AG08396 (cell line): ENCODE measurements at places on chromosomes 12 and 14.

DNA sequence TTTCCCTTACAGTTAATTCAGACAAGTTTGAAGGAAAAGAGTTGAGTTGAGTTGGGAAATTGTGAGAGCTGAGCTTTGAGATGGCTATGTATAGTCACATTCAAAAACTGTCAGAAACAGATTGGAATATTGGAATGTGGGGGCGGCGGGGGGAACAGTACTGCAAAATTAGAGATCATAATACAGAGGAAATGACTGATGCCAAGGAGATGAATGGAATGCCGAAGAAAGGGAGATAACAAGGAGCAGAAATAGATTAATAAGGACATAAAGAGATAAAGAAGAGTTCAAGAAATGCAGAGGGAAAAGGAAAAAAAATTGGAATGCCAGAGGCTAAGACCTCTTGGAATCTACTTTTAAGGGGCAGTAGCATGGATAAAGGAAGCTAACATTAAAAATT lies 3.2 kb upstream of the OR4K5 start:
- DNase-seq = no peak

DNA sequence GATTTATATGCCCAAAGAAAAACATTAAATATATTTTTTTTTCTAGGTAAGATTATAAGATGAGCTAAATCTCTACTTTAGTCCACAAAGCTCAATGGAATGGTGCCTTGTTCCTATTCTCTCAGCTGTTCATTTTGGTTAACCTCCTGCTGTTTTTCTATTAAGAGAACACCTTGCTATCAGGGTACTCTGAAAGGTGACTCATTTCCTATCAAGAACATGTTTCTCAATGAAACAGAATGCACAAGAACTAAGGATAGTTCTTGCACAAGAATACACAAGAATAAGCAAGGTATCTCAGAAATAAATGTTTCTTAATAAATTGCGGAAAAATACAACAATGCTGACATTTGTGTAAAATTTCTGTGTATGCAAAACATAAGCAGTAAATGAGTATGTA lies 14.1 kb downstream of the ABCD2 start:
- DNase-seq = no peak

- peak; percentile 12 for DNase-seq
These were observed 104.2 kb downstream of the ST8SIA1 start for GRCh38 chr12:22230280-22230794.

DNA sequence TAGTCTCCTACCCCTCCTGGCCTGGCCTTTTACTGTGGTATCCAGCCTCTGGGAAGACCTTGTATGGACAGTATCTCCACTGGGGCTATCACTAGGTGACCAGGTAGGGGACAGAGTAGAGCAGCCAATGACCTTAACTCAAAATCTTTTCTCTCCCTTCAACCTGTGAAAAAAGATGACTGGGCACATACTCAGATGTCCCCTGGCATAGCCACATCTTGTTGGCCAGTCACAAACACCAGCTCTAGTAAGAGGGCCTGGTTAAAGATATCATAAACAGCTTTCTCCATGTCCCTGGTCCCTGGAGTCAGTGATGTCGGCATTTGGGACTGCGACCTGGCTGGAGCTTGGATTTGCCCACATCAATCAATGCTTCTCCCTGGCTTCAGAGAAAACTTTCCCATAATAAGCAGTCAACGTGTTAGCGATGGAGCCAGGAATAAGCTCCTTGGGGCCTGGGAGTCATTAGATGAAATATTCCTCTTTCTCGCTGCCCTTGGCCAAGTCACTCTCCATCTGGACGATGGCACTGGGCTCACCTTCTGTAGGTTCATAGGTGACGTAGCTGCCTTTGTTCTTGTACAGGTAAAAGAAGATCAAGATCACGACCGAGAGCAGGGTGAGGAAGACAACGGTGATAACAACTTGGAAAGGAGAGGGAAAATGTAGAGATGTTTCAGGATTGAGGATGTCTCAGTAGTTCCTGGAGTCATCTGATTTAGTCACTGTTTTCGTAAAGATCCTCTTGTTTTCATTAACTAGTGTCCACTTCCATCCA lies 7.0 kb downstream of the DAZAP2 start:
- DNase-seq = no peak

GRCh38 chr12:52692254-52692653 lies 11.1 kb downstream of the KRT77 start:
- DNase-seq = no peak

DNA sequence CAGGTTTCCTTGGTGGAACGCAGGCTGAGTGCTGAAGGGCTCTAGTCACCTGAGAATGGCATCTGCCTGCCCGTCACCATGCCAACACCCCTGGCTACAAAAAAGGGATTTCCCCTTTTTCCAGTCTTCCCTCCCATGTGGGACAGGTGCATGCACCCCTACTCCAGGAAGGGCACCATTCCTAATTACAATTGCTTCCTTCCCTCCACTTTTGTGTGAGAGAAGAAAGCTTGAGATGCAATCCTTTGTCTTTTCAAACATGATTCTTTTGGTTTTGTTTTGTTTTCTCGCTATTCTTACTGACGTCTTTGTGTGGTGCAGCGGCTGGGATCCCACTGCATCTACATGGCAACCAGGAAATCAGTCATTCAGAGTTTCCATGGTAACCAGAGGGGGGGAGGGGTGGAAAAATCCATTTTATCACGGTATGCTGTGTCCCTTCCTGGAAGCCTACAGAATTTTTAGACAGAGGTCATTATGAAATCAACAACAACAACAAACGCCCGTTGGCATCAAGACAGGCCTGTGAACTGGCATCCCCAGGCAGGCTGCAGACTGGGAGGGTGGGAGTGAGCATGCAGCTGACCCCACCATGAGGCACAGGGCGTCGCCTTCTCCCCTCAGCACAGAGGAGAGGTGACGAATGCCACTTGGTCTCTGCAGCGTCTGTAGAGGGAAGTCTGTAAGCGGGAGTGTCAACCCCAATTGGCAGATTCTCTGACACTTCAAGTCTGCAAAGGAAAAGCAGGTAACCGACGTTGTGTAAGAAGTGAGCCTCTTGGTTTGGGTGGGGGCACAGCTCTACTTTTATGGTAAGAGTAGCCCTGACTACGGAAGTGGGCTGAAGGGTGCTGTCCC lies 13.6 kb upstream of the GNG2 start:
- no peak for DNase-seq

GRCh38 chr14:32073537-32074189 lies 3.4 kb upstream of the ARHGAP5 start:
- peak; percentile 56 for DNase-seq
